Vagina (tissue), 2 donors: ENCODE measurements at places on chromosomes 6 and 20.

- no peak for DNase-seq
Measured at GRCh38 chr6:77543601-77544000, 80.3 kb upstream of the HTR1B start.

- no peak for DNase-seq
Measured at GRCh38 chr6:33192671-33193602, 670 bp upstream of the COL11A2 start.

- no peak for DNase-seq
Measured at GRCh38 chr6:44335631-44336030, 6.8 kb upstream of the SPATS1 start.

DNA sequence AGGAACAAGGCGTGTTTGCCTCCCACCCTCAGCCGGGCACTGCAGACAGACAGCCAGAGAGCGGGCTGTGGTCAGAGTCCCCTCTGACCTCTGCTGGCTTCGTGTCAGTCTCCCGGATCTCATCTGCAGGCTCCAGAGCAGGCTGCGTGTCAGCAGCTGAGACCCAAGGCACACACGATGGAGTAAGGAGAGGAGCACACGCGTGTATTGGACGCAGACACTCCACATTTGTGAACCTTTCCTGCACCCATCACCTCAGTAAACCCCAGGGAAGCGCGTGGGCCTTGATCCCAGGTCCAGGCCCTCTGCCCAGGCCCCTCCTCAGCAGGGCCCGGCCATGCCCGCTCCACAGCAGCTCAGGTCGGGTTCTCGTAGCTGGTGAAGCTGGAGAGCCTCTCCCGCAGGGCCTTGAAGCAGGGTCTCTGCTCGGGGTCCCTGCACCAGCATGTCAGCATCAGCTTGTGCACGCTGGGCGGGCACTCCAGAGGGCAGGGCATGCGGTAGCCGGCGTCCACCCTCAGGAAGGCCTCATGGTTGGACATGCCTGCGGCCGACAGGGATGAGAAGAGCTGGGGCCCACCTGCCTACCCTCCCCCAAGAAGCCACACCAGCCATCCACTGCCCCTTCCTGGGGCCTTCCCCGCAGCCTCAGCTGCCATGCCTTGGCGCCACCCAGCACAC, 7.9 kb downstream of the PTK6 start:
- no peak for DNase-seq

- DNase-seq, result no peak
Measured at GRCh38 chr20:21511485-21511849, 2.4 kb downstream of the NKX2-2 start.

- DNase-seq, result no peak
Measured at GRCh38 chr6:153957394-153957793, 81.6 kb upstream of the OPRM1 start.

DNA sequence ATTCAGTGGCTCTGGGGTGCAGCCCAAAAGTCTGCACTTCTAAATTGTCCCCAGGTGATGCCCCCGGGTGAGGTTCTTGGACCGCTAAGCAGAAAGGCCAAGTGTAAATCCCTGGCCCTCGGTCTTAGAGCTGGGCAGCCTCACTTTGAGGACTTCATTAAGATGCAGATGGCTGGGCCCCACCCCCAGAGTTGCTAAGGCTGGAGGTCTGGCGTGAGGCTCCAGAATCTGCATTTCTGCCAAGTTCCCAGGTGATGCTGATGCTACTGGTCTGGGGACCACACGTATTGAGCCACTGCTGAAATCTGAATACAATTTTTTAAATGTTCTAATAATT, 735 bp upstream of the SLC23A2 start:
- DNase-seq, result no peak
